ENCODE measurements at places on chromosomes 1 and 21.

DNA sequence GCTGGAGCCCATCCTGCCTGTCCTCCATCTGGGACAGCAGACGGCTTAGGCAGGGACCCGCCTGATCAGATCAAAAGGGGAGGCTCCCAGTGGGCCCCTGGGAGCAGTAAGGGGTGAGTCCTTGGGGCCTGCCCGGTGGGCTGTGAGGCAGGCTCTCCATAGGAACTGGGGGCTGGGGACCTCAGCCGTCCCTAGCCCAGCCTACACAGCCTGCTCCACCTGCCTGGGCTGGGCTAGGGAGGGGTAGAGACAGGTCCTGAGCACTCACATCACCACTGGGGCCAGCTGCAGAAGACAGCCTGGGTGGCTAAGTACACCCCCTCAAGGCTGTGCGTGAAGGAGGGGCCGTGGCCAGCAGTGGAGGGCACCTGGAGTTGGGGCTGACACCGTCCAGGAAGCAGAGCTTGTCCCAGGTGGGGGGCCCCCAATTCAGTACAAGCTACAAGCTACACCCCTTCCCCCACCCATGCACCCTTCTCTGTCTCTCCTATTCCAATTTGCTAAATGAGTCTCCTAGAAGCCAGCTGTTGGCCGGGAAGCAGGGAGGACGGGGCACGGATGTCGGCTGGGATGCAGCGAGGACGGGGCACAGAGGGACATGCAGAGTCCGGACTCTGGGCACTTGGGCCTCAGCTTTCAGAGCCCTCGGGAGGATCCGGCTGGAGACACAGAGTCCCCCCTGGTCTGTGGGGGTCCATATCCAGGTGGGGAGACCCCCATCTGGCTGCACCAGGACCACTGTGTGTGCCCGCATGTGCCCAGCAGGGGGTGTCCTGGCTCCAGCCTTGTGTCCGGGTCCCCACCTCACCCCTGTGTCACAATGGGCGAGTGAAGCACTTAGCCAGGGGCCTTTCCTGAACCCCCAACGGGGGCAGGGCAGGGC, 1.7 kb downstream of the ISG15 start:
- no peak for DNase-seq

DNA sequence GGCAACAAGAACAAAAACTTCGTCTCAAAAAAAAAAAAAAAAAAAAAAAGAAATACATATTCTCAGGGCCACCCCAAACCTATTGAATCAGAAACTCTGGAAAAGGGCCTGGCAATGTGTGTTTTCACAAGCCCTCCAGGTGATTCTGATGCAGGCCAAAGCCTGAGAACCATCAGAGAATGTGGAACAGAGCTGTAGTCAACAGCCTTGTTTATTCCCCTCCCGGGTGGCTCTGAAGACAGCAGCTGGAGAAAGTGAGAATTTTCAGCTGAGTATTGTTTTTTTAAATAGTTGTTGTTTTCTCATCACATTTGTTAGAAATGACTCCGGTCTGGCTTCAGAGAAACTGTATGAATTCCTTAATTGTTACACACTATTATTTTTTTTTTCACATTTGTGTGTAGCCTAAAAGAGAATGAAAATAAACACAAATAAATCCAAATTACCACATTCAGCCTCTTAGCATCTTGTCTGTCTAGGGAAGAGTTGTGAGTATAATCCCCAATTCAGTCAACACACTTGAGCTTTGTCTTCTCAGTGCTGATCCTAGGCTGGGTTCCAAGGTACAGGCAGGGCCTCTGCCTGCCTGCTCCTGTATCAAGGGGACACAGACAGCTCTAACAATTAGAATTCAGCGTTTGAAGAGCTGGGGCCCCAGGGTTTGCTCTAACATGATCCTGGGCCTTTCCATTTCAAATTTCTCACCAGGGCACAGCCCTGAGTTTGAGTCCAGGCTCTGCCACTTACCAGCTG, 6.6 kb upstream of the AZIN2 start:
- no peak for DNase-seq

DNA sequence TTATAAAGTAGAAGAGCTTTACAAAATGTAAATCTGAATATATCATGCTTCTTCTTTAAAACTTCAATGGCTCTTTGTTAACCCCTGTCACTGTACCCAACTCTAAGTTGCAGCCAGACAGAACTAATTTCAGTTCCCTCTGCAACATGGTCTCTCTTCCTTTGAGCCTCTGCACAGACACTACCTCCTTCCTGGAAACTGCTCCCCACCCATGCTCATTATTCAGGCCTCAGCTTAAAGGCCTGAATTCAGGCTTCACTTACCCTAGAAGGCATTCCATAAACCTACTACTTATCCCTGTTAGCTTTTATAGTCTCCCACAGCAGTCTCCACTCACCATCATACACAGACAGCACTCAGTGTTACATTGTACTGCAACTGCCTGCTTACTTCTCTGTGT, 2.6 kb upstream of the EEIG2 start:
- DNase-seq: no peak

- peak; percentile 57 for DNase-seq
These were observed 10.4 kb upstream of the TMEM240 start for GRCh38 chr1:1550591-1551432.

GRCh38 chr1:150545486-150546032, 3.6 kb upstream of the ADAMTSL4 start:
- DNase-seq: no peak

DNA sequence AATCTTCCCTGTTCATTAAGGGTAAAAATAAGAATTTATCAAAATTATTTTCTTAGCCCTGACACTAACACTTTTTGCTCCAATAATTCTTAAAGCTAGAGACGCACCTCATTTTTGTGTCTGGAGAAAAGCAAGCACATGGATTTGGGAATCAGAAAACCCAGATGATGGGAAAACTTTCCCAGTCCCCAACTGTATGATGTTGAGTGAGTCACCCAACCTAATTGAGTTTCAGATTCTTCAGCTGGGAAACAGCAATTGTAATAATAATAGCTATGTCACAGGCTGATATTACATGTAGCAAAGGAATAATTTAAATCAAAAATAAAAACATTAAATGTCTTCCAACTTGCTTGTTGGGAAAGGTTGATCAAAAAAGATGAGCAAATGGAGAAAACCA, 159.0 kb downstream of the MIS18A start:
- no peak for DNase-seq

GRCh38 chr1:34975338-34975737, 9.8 kb downstream of the TMEM35B start:
- DNase-seq: no peak
